Activated CD8-positive, alpha-beta memory T cell treated with anti-CD3 and anti-CD28 coated beads, Interleukin-2, amount 50 U/mL, for 48 hours (primary cell): ENCODE measurements at places on chromosomes 16 and 17.

GRCh38 chr17:45123930-45124796 is 8.2 kb downstream of the PLCD3 start:
- no peak for DNase-seq

GRCh38 chr17:65848751-65849150 is 287.3 kb upstream of the AXIN2 start:
- no peak for DNase-seq

DNA sequence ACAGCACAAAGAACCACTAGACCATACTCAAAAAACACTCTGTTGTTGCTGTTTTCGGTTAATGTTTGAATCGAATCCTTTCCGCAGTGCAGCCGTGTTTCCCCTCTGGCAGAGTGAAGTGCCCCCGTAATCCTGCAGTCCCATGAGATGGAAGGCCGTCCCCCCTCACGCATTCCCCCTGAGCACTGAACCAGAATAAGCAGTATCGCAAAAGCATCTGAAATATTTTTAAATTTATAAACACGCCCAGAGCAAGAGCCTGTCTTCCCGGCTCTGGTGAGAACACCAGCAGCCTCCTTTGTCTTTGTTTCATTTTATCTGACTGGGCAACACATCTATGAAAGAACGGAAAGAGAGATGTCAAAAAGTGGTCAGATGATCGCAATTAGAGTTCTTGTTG is 121.0 kb upstream of the ADAMTS18 start:
- DNase-seq: no peak

DNA sequence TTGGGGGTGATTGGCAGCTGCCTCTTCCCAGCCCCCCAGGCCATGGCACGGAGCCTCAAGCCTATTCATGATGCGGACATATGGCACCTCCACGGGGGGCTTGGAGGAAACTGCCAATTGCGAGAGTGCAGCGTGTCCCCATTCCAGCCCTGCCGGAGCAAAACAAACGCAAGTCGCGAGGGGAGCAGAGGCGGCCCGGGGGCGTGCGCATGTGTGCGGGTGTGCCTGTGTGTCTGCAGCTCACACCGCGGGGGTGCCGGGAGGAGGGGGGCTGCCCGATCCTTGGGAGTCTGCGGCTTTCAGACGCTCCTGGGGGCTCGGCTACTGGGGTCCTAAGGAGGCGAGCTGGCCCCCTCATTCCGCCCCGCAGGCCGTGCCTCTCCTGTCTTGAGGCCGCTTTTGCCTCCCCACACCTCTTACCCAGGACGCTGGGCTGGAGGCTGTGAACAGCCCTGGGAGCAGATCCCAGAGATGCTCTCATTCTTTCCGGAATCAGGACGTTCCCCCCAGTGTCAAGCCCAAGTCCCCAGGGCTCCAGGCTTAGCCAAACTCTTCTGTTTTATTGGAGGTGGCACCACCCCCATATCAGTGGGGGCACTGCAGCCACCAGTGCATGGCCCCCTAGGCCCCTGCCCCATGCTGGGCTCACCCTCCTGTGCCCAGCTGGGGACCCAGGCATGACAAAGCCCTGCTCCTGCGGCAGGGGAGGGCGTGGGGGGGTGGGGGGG is 29.1 kb downstream of the ENDOV start:
- no peak for DNase-seq

GRCh38 chr16:47278306-47278970 is 134.7 kb upstream of the NETO2 start:
- DNase-seq: no peak

GRCh38 chr17:69870091-69870530 is 204.9 kb upstream of the KCNJ16 start:
- no peak for DNase-seq

GRCh38 chr16:89906140-89907025 is 12.3 kb upstream of the MC1R start:
- no peak for DNase-seq

- DNase-seq: no peak
These were observed 53.9 kb upstream of the MON1B start for GRCh38 chr16:77137045-77137444.

DNA sequence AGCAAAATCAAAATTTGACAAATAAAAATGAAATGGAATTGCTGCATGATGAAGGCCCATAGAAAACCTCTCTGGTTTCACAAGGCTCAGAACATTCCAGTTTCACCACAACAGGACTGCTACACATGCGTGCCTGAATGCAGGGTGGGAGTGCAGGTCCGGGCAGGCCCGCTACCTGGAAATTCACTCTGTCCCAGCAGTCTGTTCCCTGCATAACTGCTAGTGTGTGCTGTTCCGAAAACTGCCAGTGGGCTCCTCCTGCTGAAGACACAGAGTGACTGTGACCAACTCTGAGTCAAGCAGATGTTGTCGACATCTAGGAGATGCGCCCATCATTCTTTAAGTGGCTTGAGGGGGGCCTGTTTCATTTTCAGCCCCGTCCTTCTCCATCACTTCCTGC is 284.8 kb upstream of the MAF start:
- DNase-seq: no peak

DNA sequence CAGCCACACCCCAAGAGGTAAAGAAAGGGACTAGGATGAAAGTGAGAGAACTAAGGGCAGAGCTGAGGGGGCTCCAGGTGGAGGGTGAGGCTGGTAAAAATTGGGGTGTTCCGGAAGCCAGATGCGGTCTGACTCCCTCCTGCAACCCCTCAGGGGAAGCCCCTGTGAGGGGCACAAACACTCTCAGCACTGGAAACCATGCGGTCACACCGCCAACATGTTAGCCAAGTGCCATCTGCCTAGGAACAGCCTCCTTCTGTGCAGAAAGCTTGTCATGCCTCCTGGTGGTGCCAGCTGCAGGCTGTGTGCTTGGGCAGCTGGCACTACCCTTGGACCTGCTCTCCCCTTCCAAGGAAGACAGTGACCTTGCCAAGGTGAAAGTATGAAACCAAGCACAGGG is 83.5 kb upstream of the RPL38 start:
- DNase-seq: no peak

GRCh38 chr16:79261481-79261940 is 339.0 kb downstream of the MAF start:
- peak; percentile 72 for DNase-seq

- no peak for DNase-seq
These were observed 157.6 kb downstream of the RAB11FIP4 start for GRCh38 chr17:31549121-31549524.

- no peak for DNase-seq
These were observed 140.8 kb upstream of the CDH5 start for GRCh38 chr16:66225696-66226095.
